ENCODE measurements at places on chromosomes 4 and X. TPM values are rescaled to one million over a fixed set of nuclear protein-coding genes. Genes with fewer than 3 reads are reported as not detected.

GRCh38 chrX:113274345-113274744 lies 433.7 kb upstream of the AMOT start:
- no peak for DNase-seq

DNA sequence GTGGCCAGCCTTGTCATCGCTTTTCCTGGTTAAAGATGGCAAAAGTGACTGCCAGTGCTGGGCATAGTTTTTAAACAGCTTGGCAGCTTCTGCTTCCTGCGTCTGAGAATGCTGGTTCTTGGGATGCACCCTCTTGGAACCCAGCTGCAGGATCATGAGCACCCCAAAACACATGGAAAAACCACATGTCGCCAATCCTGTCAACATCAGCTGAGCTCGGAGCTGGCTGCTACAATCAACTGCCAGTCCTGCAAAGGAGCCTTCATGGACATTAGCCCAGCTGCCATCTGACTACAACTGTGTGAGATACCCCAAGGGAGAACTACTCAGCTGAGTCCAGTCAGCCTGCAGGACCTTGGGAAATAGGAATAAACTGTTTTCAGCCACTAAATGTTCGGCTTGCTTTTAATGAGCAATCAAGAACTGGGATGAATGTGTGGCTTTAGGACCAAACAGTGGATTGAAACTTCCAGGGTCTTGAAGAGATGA lies 31.0 kb downstream of the OSTC start:
- DNase-seq = no peak

DNA sequence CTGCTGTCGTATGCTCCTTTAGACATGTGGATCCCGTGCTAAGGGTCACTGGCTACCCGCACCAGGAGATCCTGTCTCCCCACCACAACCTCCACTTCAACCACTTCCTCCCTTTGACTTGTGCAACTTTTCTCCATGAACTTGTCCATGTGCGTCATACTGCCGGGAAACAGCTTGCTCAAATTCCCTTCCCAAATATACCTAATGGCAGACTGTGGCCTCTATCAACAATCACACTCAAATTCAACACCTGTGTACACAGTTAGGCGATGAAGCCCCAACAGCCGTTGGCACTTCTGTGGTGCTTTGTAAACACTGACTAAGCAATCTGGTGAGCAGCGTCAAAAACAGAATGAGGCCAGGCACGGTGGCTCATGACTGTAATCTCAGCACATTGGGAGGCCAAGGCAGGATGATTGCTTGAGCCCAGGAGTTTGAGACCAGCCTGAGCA lies 49.5 kb downstream of the CD99L2 start:
- no peak for DNase-seq

DNA sequence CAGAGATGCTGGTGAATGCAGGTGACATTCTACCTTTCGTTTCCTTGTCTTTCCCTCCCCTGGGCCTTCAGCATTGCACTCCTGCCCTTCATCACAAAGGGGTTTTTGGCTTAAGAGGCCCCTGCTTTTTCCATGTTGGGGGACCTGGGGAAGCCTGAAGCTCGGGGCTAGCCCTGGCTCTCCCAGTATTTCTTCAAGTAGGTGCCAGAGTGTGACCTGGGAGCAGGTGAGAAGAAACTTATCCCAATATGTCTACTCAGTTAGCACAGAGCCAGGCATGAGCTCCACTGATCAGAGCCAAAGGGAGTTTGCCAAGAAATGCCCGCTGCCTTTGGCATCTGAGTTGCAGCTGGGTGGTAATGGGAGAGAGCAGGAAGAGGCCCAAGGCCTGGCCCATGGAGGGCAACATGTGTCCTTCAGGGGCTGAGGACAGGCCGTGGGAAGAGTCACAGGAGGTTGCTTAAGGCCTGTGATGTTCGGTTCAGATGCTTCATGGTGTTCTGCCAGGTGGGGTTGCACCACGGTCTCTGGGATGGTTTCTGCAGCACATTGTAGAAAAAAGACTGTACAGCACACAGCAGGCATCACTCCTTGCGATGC lies 7.6 kb downstream of the PRRG3 start:
- DNase-seq = no peak

DNA sequence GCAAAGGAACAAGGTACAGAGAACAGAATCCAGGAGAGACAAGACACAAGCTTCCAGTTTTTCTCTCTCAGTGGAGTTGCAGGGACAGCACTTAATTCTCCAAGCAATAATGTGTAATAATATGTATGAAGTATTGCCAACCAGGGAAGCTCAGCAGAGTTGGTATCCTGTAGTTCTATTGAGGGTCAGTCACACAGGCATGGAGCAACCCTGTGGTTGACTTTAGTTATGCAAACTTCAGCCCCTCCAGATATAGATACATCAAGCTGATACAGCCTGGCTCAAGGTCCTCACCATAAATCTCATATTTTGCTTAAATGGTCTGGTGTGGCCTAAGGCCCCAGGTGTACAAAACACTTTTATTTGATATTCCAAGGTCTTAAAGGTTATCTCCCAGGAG lies 248.6 kb upstream of the EPHA5 start:
- DNase-seq = no peak

DNA sequence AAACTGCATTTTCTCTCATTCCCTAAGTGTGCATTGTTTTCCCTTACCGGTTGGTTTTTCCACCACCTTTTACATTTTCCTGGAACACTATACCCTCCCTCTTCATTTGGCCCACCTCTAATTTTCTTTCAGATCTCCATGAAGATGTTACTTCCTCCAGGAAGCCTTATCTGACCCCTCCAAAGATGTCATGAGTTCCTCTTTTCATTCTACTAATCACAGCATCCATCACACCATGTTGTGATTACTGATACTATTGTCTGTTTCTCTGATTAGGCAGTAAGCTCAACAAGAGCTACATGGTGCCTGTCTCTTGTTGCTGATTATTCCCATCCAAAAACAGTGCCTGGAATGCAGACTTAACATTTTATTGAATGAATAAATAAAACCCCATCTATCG lies 2.9 kb upstream of the AFP start:
- DNase-seq = no peak

DNA sequence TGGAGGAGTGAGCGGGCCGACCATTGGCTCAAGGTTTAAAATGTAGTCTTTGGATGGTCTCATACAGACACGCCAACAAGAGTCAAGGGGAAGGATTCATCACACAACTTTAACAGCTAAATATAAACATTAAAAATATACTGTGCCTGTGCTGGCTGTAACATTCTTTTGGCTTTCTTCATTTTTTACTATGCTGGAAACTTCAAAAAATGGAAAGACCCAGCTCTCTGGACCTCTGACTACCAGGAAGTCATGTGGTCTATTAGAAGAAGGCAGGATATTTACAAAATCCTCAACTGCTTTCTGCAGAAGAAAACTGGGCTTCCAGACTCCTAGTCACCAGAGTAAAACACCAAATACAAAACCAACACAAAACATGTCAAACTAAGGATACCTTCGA lies 49.8 kb upstream of the KLF3 start:
- no peak for DNase-seq

- DNase-seq = no peak
Observed at GRCh38 chrX:29587107-29587506, 628.3 kb upstream of the MAGEB2 start.

DNA sequence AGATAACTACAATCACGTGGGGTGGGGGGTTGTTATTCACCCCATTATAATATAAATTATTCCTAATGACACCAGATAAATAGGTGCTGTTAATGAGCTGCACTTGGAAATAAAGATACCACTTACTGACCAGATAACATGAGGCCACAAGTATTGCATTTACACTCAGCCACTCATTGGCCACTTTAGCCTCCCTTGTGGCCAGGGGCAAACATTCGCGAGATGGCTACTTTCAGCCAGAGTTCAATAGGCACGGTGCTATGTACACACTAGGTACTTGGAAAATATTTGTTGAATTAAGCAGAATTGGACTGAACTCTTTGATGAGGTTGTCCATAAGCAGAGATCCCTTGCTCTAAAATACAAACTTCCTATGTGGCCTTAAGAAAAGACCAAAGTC lies 713.7 kb upstream of the TENM3 start:
- DNase-seq = no peak

- DNase-seq = no peak
Observed at GRCh38 chr4:48493452-48494100, 3.5 kb downstream of the ZAR1 start.

DNA sequence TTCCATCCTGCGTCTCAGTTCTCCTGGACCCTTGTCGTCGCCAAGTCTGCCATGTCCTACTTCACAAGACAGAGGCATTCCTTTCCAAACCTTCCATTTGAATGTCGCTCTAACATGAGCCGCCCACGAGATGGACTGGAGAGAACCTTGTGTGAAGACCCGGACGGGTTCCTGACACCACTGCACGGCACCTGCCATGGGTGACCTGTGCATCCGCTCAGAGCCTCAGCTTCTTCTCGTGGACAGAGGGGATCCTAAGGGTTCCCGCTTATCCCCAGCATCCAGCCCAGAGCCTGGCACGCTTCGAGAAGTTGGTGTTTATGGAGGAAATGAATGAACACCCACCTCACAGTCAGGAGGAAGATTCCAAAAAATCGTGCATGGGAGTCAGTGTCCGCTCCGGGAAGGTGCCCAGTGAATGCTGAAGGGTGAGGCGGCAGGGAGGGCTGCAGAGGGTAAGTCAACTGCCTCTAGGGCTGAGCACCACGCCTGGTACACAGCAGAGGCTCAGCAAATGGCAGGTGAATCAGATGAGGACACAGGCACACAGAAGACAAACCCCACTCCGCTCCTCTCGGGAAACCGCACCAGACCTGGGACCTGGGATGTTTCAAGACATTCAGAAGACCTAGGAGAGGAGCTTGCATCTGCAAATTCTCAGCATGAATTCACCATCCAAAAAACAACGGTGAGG lies 52.6 kb downstream of the WFS1 start:
- DNase-seq = no peak

- DNase-seq = no peak
Observed at GRCh38 chr4:178970433-178971140, 1528.3 kb upstream of the AGA start.

GRCh38 chr4:78864405-78865024 lies 74.7 kb downstream of the PAQR3 start:
- DNase-seq = no peak

- DNase-seq = no peak
Observed at GRCh38 chr4:138659812-138660316, 355.7 kb upstream of the NOCT start.

- DNase-seq = no peak
Observed at GRCh38 chr4:15744016-15744545, 34.0 kb upstream of the CD38 start.

Gene PHOX2B
- 6.8 TPM for polyA plus RNA-seq

Gene ARHGAP36
- 13.6 TPM for polyA plus RNA-seq

Gene CABS1
- polyA plus RNA-seq = not detected

Gene GABRQ
- 0.97 TPM for polyA plus RNA-seq

Gene TMEM156
- 1.0 TPM for polyA plus RNA-seq

Gene FGFBP2
- polyA plus RNA-seq = 0.26 TPM

Gene LEF1
- polyA plus RNA-seq = 70.8 TPM

Gene MTMR8
- 2.0 TPM for polyA plus RNA-seq

Gene BEX3
- polyA plus RNA-seq = 171 TPM

Gene HEPH
- 14.9 TPM for polyA plus RNA-seq

Measured in adrenal gland (tissue), 19 donors.